Esophagus squamous epithelium (tissue), 5 donors: ENCODE measurements at places on chromosomes 11 and 22. TPM values are rescaled to one million over a fixed set of nuclear protein-coding genes. Genes with fewer than 3 reads are reported as not detected.

- peaks cover 65% of the 10 kb centered on the region for H3K4me1 ChIP-seq
- H3K27ac ChIP-seq: peak overlapping the region; percentile 92
- DNase-seq: no peak
- peaks cover 15% of the 10 kb centered on the region for H3K36me3 ChIP-seq
- H3K4me3 ChIP-seq: no peak overlapping the region
Measured at GRCh38 chr22:39147335-39148025, 5.0 kb downstream of the CBX7 start.

DNA sequence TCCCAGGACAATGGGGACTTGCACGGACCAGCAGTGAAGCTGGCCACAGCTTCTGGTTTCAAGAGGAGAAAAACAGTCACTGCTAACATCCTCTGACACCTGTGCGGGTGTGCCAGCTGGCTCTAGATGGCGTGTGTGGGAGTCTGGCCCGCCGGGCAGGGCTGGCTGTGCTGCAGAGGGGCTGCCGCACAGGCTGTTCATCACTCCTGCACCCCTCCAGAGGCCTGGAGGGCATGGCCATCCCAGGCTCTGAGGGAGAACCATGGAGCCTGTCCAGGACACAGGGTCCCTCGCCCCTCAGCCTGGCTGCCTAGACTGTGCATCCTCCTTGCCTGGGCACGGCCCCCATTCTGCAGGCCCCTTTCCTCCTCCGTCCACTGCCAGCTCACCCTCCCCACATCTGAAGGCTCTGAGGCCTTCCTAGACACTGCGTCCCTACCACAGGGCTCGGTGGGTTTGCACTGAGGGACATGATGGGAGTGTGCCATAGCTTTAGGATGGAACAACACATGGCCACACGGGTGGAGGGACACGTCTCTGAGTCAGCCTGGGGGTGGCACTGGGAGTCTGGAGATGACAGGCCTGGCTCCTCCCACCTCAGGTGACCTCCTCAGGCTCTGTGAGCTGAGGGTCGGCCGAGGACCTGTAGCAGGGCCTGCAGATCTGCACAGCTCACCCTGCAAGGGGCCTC lies 42.1 kb upstream of the GNB1L start:
- H3K27ac ChIP-seq: no peak overlapping the region
- H3K27me3 ChIP-seq: no peaks in the 10 kb centered on the region
- H3K4me1 ChIP-seq: peaks cover 6% of the 10 kb centered on the region
- DNase-seq: no peak

DNA sequence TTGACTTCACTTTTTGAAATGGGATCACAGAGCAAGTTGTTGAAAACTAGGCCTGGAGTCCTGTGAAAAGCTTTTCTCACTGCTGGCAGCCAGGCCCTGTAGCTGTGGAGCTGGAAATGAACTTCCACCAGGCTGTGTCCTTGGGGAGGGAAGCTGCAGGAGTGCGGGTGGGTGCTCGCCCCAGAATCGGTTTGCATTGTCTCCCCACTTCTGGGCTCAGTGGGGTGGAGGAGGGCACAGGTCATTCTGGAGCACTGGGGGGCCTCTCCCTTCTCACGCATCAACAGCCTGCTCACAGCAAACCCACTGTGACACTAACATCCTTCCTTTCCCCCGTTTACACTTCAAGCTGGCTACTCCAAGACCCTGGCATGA lies 15.2 kb downstream of the GLB1L2 start:
- no peak overlapping the region for H3K27ac ChIP-seq
- H3K36me3 ChIP-seq: no peaks in the 10 kb centered on the region
- peaks cover 6% of the 10 kb centered on the region for H3K4me1 ChIP-seq
- H3K27me3 ChIP-seq: no peaks in the 10 kb centered on the region
- H3K4me3 ChIP-seq: no peak overlapping the region

- no peak overlapping the region for H3K4me3 ChIP-seq
Measured at GRCh38 chr22:27239520-27239919, 562.0 kb downstream of the MN1 start.

DNA sequence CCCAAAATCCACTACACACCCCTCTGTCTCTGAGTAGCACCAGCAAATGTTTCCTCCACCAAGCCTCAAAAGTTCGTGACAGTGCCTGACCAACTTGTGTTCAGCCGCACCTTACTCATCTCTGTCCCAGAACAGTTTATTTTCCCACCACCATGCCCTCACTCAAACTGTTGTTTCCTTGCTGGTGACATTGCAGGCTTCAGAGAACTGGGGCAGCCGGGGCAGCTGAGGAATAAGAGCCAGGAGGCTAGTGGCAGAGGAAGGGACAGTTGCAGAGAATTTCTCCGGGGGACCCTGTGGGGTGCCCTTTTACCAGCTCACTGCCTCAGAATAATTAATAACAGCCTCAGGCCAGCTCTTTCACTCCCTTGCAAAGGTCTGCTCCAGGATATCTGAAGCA lies 709 bp upstream of the KCNE3 start:
- H3K4me3 ChIP-seq: no peak overlapping the region
- peaks cover 12% of the 10 kb centered on the region for H3K4me1 ChIP-seq
- no peak for DNase-seq
- peaks cover 12% of the 10 kb centered on the region for H3K27me3 ChIP-seq
- H3K36me3 ChIP-seq: no peaks in the 10 kb centered on the region

- H3K4me3 ChIP-seq: no peak overlapping the region
- no peaks in the 10 kb centered on the region for H3K27me3 ChIP-seq
- no peaks in the 10 kb centered on the region for H3K4me1 ChIP-seq
- DNase-seq: no peak
- H3K36me3 ChIP-seq: no peaks in the 10 kb centered on the region
Measured at GRCh38 chr11:84687433-84687832, 939.7 kb downstream of the DLG2 start.

DNA sequence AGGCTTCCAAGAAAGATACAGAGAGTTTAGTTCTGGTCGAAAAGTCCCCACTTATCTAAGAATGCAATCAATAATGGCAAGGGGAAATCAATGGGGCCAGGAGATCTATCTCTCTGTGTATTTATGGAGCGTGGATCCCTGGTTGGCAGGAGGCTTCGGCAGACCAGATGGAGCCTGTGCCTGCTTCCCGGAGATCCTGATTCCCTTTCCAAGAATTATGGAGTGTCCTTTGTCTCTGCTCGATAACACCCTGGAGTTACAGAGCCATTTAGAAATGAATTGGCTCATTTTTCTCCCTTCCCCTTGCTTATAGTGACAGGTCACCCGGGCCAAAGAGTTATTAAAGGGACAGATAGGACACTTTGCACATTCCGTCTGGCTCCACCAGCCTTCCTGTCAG lies 92.4 kb downstream of the ISX start:
- H3K36me3 ChIP-seq: no peaks in the 10 kb centered on the region
- H3K27ac ChIP-seq: no peak overlapping the region
- no peak overlapping the region for H3K4me3 ChIP-seq
- H3K27me3 ChIP-seq: no peaks in the 10 kb centered on the region

- H3K4me3 ChIP-seq: no peak overlapping the region
- no peaks in the 10 kb centered on the region for H3K27me3 ChIP-seq
- DNase-seq: no peak
- H3K27ac ChIP-seq: no peak overlapping the region
Measured at GRCh38 chr22:48382197-48382596, 1445.5 kb downstream of the BRD1 start.

GRCh38 chr11:131885431-131885830 lies 515.0 kb downstream of the NTM start:
- H3K4me1 ChIP-seq: peaks cover 16% of the 10 kb centered on the region
- no peaks in the 10 kb centered on the region for H3K36me3 ChIP-seq
- no peak overlapping the region for H3K27ac ChIP-seq
- no peak overlapping the region for H3K4me3 ChIP-seq

DNA sequence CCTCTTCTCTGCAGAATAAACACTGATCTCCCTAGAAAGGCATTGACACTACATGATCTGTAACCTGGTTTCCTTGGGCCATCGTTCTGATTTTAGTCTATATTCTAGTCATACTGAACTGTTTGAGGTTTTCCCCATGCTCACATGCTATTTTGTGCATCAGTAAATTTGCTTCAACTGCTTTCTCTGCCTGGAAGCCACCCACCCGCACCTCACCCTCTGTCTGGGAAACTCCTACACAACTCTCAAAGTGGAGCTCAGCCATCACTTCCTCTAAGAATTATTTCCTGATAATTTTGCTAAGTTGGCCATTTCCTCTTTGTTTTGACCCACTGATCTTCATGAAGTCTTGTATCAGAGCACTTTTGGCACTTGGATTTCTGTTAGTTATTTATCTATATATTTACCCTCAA lies 36.1 kb downstream of the MMP20 start:
- no peaks in the 10 kb centered on the region for H3K4me1 ChIP-seq
- no peaks in the 10 kb centered on the region for H3K36me3 ChIP-seq
- H3K27me3 ChIP-seq: no peaks in the 10 kb centered on the region
- no peak overlapping the region for H3K4me3 ChIP-seq
- no peak overlapping the region for H3K27ac ChIP-seq

OR8D1 gene
- total RNA-seq: not detected

IL18 gene
- total RNA-seq: 117 TPM

OOSP4A gene
- total RNA-seq: 0.95 TPM

ZC3H7B gene
- total RNA-seq: 19.1 TPM

POU2AF3 gene
- 4.1 TPM for total RNA-seq
